ENCODE measurements at places on chromosomes 3 and 15.

- no peak for DNase-seq
These were observed 542.3 kb downstream of the EDEM1 start for GRCh38 chr3:5729852-5730251.

DNA sequence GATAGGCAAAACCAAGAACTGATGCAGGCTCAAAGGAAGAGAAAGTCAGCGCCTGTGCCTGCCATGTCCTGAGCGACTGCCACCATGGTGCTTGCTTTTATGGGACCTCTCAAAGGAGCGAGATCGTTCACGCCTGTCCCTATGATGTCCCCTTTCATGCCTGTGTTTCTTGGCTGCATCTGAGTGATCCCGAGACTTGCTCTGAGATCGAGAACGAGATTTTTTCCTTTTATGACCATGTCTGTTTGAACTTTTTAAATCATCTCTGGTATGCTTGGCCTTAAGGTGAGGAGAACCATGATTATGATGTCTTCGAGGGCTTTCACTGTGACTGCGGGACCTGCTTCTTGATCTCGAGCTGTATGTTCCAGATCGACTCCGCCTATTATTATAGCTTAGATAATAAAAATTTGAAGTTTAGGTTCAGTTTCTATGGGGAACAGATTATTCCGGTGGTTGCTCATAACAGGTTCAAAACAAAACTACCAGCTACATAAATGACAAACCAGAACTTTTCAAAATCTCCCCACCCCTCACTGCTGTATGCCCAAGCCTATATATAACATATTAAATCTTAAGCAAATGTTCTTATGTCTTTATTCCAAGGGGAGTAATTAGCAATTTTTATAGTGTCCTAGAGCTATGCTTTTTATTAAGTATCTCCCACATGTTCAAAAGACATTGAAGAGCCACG, 11.6 kb downstream of the CCNL1 start:
- DNase-seq: no peak

GRCh38 chr3:86895202-86895601, 95.7 kb downstream of the VGLL3 start:
- DNase-seq: no peak

GRCh38 chr3:15204005-15204404, 2.0 kb upstream of the CAPN7 start:
- no peak for DNase-seq

- DNase-seq: no peak
These were observed 601.7 kb upstream of the AGTR1 start for GRCh38 chr3:148095962-148096361.

DNA sequence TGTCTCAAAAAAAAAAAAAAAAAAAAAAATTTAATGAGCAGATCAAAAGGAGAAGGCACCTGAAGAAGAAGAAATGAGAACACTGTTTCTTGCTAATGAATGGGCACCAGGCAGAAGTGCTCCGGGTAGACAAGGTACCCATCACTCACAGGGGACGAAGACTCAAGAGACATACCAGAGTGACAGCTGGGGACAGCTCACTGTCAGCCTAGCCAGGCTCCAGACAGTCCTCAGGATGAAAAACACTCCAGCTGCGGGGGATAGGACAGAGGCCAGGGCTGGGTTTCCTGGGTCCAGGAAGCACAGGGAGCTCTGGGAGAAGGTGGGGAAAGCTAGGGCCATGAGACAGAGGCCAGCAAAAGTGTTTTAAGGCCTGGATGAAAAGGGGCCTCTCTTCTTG, 48.5 kb upstream of the PARL start:
- DNase-seq: no peak

GRCh38 chr15:91947293-91947679, 93.8 kb downstream of the SLCO3A1 start:
- no peak for DNase-seq

- DNase-seq: no peak
These were observed 52.4 kb downstream of the TBL1XR1 start for GRCh38 chr3:177144922-177145321.

DNA sequence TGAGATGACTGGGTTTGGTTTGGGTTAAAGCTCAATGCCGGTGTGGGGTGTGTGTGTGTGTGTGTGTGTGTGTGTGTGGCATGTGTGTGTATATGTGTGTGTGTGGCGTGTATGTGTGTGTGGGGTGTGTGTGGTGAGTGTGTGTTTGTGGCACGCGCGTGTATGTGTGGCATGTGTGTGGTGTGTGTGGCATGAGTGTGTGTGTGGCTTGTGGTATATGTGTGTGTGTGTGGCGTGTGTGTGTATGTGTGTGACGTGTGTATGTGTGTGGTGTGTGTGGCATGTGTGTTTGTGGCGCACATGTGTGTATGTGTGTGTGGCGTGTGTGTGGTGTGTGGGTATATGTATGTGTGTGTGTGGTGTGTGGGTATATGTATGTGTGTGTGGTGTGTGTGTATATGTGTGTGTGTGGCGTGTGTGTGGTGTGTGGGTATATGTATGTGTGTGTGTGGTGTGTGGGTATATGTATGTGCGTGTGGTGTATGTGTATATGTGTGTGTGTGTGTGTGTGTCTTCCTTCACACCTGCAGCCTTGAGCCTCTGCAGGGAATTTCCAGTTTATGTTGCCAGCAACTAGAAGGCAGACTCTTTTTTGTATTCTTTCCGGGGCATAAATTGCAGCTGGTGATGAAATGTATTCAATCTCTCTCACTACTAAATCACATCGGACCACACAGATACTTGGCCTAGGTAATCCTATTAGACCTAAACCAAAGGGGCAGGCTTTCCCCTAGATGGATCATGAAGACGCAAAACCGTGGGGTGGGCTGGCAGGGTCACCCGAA, 34.8 kb downstream of the CHRD start:
- no peak for DNase-seq

DNA sequence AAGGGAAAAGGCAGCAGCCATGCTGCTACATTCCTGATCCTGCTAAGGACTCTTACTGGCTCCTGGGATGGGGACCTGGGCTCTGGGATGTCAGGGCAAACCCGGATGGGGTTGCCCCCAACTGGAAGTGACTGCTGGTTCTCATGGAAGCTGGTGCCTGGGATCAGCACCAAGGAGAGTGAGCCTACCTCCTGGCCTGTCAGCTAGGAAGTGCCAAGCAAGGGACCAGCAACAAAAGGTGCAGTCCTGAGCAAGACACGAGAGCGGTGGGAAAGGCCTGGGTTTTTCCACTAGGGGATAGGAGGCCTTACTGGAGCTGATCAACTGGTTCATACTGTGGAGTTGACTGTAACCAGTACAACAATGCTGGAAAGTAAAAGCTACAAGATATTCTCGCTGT, 47.9 kb upstream of the SYNM start:
- no peak for DNase-seq

- DNase-seq: no peak
These were observed 124.7 kb downstream of the NEDD4 start for GRCh38 chr15:55868707-55869106.

- DNase-seq: no peak
These were observed 14.0 kb upstream of the KLF15 start for GRCh38 chr3:126371096-126371705.

GRCh38 chr3:196284396-196284795, 3.1 kb downstream of the PCYT1A start:
- no peak for DNase-seq

DNA sequence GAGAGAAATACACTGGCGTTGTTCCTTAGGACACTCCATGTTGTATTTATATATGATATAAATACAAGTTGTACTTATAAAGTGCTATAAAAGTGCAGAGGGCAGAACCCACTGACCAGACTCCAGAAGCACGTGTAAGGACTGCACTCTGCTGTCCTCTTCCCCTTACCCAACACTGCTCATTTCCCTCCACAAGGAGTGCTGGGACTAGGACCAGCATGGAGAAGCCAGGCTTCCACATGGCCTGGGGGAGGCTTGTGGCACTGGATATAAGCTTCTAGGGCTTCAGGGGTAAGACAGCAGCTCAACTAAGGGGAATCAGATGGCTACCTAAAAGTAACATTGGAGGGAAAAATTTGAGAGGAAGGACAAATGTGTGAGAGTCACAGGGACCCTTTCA, 556.9 kb downstream of the IGSF11 start:
- no peak for DNase-seq

DNA sequence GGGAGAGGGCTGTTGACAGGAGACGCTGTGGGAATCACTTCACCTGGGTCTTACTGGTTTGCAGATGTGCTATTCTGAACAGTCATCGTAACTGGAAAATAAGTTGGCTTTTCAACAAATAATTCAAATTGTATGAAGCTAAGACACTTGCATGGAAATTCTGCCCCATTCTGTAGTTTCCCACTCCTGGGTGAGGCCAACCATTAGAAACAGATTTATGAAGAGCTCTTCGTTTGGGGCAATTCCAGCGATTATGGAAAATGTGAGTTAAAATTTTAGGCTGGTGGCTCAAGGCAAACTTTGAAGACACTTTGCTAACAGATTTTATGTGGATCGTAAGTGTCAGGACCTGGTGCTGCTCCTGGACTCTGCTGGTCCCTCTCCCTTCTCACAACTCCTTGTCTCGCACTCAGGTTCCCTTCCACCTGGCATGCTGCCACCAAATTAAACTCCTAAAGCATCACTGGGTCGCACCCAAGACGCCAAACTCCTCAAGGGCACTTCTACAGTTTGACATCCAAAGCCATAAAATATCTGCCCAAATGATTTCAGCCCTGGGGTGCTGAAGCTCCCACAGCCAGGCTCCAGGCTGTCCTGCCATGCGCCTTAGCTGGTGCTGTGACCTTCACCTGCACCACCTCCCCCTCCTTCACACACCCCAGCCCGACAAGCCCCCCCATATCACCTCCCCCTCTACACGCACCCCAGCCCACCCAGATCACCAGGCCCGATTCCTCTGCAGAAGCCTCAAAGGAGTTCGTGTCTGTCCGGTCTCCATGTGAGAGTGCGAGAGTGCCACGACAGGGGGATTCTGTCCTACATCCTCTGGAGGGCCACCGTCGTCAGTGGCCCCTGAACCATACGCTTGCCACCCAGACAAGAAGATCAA, 138.4 kb downstream of the NSMCE3 start:
- no peak for DNase-seq

DNA sequence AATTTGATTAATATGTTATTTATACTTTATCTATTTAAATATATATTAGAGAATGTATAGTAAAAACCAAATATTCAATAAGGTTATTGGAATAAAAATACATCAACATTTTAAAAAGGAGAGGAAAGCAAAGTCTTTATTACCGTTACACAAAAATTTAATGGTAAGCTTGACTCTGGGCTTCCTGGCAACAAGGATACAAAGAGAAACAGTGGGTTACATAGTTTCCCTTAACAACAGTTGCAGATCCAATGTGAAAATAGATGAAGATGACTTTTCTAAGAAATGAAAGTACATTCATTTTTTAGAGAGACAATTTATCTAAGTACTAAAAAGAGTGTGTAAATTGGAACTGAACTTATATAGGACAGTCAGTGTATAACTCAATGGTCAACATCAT, 6.0 kb upstream of the PHLDB2 start:
- DNase-seq: no peak

- no peak for DNase-seq
These were observed 25.0 kb upstream of the MGLL start for GRCh38 chr3:127847236-127847720.

GRCh38 chr3:170811515-170811914, 58.5 kb downstream of the RPL22L1 start:
- DNase-seq: no peak

DNA sequence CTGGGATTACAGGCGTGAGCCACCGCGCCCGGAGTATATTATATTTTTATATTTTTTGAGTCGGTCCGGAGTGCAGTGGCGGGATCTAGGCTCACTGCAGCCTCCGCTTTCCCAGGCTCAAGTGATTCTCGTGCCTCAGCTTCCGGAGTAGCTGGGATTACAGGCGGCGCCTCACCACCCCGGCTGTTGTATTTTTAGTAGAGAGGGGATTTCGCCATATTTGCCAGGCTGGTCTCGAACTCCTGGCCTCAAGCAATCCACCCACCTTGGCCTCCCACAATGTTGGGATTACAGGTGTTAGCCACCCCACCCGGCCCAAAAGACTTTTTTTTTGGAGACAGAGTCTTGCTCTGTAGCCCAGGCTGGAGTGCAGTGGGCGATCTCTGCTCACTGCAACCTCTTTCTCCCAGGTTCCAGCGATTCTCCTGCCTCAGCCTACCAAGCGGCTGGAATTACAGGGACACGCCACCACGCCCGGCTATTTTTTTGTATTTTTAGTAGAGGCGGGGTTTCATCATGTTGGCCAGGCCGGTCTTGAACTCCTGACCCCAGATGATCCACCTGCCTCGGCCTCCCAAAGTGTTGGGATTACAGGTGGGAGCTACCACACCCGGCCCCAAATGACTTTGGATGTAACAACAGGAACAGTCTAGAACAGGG, 1.0 kb downstream of the ZNF589 start:
- DNase-seq: no peak

DNA sequence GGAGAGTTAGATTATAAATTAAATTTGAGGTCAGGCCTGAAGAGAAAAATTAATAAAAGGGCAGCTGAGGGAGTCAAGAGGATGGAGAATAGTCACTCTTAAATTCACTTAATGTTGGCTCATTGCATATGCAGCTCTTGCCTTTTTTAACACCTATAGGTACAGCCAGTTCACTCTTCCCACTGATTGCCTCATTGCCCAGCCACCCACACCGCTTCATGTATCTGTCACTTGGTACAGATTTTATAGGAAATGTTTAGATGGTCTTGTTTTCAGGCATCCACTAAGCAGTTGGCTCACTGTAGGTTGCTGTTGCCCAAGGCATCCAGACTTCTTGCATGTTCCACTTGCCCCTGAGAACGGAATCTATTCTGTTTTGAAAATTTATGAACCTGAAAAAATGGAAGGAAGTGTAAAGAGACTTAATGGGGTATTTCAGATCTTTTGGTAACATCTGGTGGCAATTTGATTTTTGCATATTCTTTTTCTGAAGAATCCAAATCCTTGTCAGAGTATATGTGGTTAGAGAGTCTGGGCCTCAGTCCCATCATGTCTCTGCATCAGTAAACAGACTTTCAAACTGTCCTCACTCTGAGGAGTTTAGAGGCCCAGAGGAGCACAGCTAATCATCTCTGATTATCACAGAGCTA, 151.9 kb downstream of the RBPMS2 start:
- DNase-seq: no peak

- DNase-seq: no peak
These were observed 178.6 kb downstream of the SATB1 start for GRCh38 chr3:18246336-18247060.

DNA sequence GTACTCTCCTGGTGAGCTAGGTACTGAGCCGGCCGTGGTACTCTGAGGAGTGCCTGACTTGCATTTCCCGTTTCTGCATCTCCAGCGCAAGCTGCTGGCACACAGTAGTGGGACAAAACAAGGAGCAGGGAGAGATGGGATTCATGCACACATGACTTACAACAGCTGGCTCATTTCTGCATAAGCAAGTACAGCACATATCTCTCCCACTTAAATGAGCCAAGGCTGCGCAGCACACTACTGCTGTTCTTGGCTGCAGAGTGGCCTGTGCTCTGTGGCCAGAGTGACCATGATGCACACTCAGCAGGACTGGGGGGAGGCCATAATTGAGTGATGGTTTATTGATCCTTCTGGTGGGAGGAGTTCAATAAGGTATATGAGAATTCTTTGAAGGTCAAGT, 59.2 kb upstream of the ABHD17C start:
- DNase-seq: no peak

All from T1000 (cell line).